GM23248 (cell line): ENCODE measurements at places on chromosomes 5 and 9.

- no peak for DNase-seq
Observed at GRCh38 chr5:3354606-3355005, 241.0 kb upstream of the IRX1 start.

DNA sequence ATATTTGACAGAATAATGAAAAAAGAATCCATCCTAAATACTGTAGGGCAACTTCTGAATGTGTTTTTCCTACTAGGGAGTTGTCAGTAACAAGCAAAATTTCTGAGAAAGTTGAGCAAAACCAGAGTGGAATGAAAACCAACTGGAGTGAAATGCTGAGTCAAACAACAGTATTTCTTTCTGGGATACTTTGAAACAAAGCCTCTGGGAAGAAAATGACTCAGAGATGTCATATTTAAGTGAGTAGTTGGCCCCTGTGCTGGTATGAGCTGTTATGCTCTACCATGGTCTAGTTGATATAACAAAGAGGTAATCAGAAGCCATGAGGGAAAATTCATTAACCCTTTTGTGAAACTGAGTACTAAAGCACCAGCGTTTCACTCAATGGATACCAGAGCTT is 372.1 kb upstream of the C9orf72 start:
- peak; percentile 21 for DNase-seq

- DNase-seq = peak; percentile 82
Observed at GRCh38 chr5:151037561-151038411, 17.4 kb downstream of the GPX3 start.

DNA sequence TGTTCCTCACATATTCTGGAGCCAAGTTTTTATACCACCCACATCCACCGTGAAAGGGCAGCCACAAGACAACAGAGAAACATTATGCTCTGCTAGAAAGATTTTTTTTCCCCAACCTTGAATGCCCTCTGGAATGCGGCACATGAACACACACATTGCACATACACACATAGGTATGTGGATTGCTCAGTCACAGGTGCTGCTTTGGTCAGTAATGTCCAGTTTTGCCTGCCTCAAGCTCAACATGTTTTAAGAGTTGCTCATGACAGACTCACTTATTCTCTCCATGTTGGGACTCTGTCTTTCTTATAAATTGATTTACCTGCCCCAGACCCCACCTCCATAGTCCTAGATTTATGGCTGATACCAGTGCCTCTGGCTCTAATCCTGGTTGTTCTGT is 138.0 kb upstream of the ASTN2 start:
- DNase-seq = no peak

DNA sequence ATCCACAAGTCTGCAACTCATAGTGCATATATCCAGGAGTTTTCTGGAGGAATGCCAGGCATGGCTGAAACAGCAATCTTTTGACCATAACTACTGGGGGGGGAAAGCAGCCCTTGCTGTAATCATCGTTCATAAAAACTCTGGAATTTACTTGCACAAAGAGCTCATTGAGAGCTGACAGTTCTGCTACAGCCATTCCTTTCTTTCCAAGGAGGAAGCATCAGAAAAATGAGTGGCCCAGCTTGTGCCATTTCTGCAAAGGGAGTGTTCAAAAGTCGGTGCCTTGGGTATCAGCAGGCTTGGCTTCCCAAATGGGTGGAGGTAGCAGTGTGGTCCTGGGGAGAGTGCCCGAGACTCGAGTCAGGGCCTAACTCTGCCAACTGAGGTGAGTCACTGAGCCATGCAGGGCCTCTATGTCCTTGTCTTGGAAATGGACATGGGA is 101.5 kb downstream of the GCNT1 start:
- DNase-seq = peak; percentile 70

DNA sequence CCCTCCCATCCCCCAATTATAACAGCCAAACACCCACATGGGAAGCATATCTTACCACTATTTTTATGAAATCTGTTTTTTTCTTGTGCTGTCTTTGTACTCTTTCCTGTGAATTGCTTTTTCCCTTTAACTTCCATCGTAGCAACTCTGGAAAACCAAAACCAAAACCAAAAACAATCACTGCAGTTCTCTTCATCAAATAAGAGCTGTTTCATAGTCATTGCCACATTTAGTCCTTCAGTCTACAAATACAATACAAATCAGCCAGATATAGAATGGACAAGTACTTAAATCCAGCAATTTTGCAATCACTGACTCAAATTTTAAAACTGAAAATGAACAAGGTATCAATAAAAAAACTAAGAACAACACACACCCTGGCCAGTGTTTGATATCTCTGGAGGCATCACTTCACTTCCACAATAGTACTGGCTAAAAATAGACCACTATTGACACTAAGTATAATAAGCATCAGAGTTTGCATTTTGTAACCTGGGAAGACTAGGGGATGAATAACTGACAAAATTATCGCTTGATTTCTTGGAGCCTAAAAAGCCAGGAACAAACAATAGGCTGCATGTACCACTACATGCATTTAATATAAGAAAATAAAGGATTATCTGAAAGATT is 5.4 kb downstream of the PUM3 start:
- DNase-seq = peak; percentile 43

DNA sequence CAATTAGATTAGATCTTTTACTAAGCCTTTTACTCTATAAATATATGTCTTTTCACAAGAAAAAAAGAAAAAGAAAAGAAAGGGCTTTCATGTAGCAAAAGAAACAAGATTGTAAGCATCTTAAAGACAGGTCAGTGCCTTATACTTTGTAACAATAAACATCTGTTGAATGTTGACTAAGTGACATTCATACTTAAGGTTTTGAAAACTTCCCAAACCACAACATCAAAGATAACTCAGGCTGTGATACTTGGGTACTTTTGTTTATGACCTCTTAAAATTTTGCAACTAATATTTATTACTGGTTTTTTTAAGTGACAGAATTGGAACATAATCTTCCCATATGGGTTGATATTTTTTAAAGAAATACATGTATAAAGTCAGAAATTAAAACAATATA is 7.4 kb downstream of the GRAMD2B start:
- no peak for DNase-seq

- DNase-seq = peak; percentile 88
Observed at GRCh38 chr9:16884952-16885513, 14.6 kb upstream of the BNC2 start.

- no peak for DNase-seq
Observed at GRCh38 chr9:91532325-91532724, 108.7 kb upstream of the NFIL3 start.

GRCh38 chr9:36906492-36906891 is 127.6 kb downstream of the PAX5 start:
- DNase-seq = no peak

DNA sequence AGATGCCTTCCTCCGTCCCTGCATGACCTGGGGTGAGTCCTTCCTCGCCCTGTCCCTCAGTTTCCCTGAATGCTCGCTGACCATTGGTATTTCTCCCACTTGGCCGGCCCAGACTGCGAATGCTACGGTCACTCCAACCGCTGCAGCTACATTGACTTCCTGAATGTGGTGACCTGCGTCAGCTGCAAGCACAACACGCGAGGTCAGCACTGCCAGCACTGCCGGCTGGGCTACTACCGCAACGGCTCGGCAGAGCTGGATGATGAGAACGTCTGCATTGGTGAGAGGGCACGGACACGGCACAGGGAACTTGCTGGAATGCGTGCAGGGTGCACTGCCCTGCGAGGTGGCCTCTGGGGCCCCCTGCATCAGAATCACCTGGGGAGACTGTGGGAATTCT is 77.1 kb downstream of the NTNG2 start:
- no peak for DNase-seq

- peak; percentile 91 for DNase-seq
Observed at GRCh38 chr9:107213561-107214028, 69.5 kb upstream of the RAD23B start.

DNA sequence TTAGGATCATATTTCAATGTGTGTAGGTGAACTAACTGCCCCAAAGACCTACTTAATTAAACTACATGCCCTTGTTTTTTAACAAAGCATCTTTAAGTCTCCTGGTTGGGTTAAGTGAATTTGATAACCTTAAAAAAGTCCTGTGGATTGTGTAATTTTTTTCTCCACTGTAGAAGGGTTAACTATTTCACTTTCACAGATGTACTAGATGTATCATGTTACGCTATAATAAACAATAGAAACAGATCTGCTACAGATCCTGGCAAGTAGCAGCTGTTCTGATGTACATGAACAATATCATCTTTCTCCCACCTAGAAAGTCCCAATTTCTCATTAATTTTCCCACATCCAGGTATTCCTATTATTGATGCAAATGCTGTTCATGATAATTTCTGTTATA is 18.9 kb downstream of the KIF24 start:
- DNase-seq = no peak

GRCh38 chr9:131227112-131227958 is 49.0 kb downstream of the FAM78A start:
- no peak for DNase-seq

DNA sequence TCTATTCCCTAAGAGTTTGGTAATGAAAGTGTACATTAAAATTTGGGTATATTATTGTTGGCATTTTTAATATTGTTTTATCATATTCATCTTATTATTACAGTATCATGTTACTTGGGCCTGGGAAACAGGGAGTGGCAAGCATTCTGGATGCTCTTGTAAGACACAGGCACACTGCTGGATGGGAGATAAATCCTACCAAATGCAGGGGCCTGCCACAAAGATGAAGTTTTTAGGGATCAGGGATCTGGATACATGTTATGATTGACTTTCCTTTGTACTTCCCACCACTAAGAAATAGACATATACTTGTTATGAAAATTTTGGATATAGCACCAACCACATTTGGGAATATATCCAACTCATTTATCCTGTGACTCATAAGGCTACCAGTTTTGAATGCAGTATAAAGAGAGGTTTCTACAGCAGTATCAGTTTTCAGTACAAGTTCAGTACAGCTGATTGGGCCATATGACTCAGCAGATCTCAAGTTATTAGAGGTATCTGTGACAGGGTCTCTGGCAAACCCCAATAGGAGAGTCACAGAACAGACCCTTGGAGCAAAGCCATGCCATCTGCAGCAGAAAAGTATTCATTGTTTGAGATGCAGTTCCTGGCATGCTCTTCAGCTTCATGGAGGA is 360.1 kb downstream of the DMAC1 start:
- peak; percentile 31 for DNase-seq

DNA sequence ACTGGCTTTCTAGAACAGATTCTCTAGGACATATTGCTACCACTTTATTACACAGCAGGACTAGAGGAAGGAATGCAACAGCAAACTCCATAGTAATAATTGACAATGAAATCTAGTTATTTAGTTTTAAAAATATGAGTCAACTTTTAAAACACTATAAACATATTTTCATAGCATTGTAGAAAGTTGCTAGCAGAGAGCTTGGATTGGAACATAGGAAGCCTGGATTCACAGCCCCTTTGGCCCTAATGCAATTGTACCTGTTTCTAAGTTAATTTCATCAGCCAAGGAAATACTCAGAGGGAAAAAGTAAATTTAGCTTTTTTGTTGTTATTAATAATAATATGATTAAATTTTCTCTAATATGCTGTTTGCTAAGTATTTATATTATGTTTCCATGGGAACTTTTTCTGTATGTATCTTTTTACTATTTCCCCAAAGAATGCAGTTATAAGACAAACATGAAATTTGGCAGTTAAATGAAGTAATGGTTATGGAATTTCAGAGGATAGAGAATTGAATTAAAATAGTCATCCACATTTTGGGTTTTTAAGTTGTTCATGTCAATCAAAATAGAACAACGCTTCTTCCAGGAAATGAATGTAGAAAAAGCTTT is 45.6 kb downstream of the VCAN start:
- DNase-seq = peak; percentile 34

GRCh38 chr9:91775011-91775707 is 174.9 kb downstream of the ROR2 start:
- peak; percentile 71 for DNase-seq

DNA sequence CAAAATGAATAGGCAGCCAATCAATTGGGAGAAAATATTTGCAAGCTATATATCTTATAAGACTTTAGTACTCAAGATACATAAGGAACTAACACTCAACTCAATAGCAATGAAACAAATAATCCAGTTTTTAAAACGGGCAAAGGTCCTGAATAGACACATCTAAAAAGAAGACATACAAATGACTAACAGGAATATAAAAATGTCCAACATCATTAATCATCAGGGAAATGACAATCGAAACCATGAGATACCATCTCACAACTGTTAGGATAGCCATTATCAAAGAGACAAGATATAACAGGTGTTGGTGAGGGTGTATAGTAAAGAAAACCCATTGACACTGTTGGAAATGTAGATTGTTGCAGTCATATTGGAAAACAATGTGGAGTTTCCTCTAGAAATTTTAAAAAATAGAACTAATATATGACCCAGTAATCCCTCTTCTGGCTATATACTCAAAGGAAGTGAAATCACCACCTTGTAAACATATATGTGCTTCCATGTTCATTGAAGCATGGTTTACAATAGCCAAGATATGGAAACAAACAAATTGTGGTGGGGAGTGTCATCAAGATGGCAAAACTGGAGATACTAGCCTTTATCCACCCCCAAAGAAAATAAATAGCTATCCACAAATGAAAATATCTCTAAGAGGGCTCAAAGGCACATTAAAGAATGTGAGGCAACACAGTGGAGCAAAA is 13.9 kb upstream of the BTNL3 start:
- DNase-seq = no peak

DNA sequence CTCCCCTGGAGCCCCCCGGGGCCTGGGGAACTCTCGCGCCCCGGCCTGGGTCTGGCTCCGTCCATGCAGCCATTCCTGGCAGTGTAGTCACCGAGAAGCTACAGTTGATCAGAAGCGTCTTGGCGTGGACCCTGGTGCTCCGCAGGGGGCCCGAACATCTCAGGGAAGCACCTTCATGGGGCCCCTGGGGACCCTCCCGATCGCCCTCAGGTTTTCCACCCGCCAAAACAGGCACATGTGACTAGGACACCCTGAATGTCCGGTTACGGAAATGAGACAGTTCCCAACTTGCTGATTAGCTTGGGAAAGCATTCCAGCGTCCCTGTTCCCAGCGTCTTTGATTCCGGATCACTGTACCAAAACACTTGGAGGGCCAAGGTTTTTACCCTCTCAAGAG is 472 bp downstream of the FBXO4 start:
- peak; percentile 68 for DNase-seq

- DNase-seq = peak; percentile 87
Observed at GRCh38 chr5:137751869-137752491, 2.2 kb downstream of the HNRNPA0 start.

GRCh38 chr5:31410089-31410488 is 121.8 kb downstream of the DROSHA start:
- no peak for DNase-seq

DNA sequence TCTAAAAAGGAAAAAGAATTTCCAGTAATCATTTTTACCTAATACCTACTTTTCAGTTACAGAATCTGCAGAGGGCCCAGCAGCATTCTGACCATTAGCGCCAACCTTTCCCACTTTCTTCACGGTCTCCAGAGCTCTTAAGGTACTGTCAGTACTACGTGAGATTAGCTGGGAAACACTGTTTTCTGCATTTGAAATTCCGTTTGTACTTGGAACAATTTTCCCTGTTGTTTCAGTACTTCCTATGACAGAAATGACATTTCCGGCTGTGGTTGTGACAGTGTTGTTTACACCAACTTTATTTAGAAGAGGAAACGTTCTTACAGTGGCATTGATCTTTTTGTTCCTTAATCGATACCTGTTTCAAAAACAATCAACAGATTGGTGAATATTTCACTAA is 36.9 kb upstream of the PDCL start:
- no peak for DNase-seq
